ENCODE measurements at places on chromosomes 3 and 15.

DNA sequence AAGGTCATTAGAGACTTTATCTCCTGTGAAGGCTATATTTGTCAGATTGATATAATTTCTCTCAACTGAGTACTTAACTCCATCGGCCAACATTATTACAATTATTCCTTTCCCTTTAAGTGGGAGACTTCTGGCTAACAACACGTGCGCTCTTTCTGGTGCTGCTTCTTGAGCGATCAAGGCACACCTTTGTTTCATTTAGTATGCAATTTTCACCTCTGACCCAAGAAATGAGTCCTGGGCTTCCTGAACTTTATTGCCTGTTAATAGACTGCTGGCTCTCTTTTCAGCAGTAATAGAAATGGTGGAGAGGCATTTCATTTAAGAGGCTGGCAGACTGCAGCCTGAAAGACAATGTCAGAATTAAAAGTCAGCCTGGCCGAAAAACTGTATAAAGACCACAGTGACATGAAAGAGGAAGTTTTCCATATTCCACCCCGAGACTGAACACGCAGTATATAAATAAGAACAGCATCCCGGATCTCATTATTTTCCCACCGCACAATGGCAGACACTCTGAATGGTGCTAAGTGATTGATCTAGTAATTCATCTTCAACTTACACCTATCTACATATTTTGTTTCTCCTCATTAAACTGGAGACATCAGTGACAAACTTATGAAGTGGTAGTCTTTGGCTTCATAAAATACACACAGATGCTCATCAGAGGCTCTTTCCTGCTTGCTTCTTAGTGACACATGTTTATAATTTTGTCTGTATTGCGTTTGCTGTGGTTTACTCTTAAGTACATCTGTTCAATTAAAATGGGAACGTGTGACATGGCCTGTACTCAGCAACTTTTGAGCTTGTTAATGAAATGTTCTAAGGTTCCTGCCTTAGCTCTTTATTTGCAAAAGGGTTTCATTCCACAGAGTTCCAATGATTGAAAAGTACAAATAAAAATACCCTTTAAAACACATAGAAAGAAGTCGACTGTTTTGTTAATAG lies 299.9 kb downstream of the MECOM start:
- no peak for DNase-seq

DNA sequence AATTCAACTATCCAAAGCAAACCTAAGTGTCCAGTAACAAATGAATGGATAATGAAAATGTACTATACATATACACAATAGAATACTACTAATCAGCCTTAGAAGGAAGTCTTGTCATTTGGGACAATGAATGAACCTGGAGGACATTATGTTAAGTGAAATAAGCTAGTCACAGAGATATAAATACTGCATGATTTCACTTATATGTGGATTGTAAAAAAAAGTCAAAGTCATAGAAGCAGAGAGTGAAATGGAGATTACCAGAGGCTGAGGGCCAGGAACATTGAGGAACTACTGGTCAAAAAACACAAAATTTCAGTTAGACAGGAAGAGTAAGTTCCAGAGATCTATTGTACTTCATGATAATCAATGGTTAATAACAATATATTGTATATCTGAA lies 33.6 kb downstream of the MYO5A start:
- DNase-seq: no peak

GRCh38 chr3:46286947-46287565 lies 44.8 kb downstream of the CCR3 start:
- DNase-seq: no peak

- DNase-seq: no peak
Observed at GRCh38 chr3:32143849-32144757, 37.7 kb downstream of the GPD1L start.

DNA sequence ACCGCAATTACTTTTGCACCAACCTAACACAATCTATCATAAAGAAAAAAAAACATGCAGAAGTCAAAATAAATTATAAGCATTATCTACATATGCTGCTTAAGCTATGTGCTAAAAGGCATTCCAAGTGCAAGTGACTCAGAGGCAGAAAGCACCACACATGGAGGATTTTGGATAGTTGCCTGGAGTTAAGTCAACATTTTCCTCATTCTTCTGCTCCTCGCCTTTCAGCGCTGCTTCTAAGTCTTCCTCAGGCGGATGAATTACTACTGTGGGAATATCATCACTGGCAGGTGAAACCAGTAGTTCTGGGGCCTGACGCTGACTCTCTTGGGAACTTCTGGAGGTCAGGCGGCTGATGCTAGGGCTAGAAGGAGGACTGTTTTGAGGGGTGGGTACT lies 53.1 kb downstream of the SLC4A7 start:
- peak; percentile 2 for DNase-seq

DNA sequence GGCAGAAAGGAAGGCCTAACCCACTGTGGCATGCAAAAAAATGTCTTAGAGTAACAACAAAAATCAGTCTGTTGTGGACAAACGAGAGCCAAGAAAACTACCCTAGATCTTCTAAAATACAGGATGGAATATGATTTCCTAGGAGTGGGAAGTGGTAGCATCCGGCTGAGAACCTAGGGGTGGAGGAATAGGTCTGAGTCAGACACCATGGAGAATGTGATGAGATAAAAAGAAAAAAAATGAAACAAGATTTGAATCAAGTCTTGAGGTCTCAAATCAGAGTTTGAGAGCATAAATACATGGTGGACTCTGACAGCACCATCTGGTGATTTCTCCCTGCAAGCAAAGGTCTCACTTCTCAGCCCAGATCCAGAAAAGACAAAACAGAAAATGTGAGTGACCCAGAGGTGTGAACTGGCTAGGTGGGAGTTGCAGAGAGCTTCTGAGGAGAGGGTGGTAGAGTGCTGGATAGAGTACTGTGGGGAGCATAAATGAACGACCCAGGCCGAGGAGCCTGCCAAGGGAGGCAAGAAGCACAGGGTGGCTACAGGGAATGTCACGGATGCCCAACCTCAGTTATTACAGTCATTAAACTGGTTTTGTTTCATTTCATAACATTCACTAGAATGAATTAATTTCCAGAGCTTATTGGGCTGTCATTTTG lies 27.6 kb upstream of the VEPH1 start:
- no peak for DNase-seq

DNA sequence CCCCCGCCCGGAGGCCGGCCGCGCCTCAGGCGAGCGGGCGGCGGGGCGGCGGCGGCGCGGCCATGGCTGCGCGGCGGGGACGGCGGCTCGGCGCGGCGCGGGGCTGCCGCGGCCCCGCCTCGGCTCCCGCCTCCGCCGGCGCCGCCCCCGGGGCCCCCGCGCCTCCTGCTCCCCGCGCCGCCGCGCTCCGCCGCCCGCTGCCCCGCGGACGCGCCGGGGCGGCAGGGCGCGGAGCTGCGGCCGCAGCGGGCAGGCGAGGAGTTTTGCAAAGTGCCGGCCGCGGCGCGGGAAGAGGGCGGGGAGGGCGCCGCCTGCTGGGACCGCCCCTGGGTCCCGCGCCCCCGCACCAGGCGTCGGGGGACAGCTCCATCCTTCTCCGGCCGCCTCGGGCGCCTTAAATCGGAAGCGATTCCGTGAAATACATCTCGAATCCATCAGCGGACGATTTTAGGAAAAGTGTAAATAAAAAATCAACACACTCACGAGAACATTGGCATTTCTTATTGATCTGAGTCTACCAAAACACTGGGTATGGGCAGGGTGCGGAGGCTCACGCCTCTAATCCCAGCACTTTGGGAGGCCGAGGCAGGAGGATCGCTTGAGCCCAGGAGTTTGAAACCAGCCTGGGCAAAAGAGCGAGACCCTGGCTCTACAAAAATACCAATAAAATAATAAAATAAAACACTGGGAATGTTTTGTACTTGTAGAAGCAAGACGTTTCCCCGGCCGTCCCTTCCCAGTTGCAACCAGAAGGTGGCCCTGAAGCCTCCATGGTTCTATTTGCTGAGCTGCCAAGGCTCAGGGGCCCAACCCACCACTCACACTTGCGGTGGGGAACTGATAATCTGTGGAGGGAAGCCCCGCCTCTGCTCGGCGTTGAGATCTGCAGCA lies 136.9 kb downstream of the NUP210 start:
- DNase-seq: no peak

DNA sequence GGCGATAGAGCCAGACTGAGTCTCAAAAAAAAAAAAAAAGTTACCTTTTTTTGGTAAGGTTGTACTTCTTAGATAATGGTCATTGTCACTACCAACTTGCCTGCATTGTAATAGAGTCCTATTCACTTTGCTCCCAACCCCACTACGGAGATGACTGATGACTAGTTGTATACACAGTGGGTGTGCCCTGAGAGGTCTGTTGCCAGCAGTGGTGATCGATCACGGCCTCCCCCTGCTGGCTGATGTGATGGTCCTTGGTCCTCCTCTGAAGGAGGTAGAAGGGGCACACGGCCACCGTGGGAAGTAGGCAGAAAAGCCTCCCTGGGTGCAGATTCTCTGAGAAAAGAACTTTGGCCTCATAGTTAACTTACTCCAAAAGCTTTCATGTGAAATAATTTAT lies 10.7 kb downstream of the GCNT3 start:
- no peak for DNase-seq

- DNase-seq: no peak
Observed at GRCh38 chr3:31620656-31621055, 87.9 kb downstream of the STT3B start.

- DNase-seq: no peak
Observed at GRCh38 chr3:40876009-40876408, 323.3 kb upstream of the CTNNB1 start.

DNA sequence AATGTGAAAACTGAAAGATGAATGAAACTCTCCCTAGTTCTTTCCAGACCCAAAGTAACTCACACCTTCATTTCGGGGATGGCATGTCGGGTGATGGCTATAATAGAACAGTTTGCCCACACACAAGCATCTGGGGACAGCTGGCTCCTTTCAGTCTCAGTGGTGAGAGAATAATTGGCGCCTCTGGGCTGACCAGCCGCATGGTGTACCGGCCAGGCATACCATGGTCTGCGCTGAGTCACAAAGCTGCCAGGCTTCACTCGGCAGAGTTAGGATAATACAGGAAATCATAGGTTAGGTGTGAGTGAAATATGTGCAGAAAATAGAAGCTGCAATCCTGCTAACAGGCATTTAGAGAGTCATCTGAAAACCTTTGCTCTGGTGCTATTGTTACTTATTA lies 80.4 kb upstream of the IGF1R start:
- DNase-seq: no peak

GRCh38 chr15:82793737-82794136 lies 12.1 kb downstream of the FSD2 start:
- DNase-seq: no peak

- no peak for DNase-seq
Observed at GRCh38 chr3:186268616-186269448, 93.2 kb downstream of the DGKG start.

DNA sequence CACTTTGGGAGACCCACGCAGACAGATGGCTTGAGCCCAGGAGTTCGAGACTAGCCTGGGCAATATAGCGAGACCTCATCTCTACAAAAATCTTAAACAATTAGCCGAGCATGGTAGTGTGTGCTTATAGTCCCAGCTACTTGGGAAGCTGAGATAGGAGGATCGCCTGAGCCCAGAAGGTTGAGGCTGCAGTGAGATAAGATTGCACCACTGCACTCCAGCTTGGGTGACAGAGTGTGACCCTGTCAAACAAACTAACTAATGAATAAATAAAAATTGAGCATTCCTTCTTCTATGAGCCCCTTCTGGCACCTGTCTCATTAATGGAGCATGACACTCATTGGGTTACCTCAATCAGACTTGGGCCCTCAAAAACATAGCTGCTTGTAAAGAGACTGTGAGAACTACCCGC lies 7.5 kb downstream of the ZDHHC3 start:
- no peak for DNase-seq

DNA sequence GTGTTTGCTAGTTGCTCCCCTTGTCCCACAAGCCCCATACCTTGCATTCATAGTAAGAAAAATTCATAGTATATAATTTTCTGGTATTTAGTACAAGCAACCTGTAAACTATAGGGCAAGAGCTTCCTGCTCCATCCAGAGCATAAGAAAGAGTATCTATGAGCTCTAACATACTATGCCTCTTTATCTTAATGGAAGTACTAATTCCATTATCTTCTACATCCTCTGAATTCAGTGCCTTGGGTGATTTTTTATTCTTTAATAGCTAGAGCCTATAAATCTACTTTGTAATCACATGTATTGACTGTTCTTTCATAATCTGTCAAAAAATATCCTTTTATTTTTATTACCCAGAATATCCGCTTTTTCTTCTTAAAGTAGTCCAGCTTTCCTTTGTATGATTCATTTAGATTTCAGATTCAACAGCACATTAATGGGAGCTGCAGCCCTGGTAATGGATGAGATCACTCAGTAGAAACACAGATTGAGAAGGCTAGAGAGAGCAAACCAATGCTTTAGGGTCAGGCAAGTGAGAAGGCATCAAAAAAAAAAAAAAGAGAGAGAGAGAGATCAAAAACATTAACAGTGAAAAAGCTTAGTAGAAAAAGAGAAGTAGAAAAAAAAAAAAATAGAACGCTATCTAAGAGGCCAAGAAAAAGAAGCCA lies 511.5 kb upstream of the NAALADL2 start:
- DNase-seq: no peak

DNA sequence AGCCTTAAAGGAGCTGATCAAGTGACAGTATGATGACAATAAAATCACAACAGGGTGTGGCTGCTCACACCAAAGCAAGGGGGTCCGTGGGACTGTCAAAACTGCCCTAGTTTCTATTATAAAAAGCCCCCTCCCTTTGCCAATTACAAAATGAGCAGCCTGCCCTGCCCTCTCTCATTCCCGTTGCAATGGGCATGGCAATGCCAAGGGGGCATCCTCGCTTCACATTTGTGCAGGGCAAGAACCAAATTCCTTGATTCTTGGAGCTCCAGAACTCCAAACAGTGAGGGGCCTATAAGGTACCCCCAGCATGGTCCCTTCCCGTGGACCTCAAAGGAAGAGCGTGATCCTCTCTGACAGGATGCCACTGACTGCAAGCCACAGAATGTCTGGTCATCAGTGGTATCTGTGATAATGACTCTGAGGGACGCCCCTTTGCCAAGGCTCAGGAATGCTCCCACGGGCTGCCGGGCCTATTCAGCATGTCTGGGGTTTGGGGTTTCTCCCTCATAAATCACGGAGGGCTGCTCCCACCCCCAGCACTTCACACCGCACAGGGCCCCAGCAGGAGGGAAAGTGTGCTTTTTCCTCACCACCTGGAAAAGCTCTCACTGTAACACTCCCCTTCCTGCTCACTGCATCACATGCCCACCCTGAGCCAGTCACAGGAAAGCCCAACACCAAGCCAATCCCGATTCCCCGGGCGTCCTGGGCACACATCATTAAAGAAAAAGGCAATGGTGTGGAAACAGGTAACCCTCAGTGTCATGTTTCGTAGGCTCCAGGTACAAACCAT lies 105.1 kb upstream of the TRPM1 start:
- no peak for DNase-seq

DNA sequence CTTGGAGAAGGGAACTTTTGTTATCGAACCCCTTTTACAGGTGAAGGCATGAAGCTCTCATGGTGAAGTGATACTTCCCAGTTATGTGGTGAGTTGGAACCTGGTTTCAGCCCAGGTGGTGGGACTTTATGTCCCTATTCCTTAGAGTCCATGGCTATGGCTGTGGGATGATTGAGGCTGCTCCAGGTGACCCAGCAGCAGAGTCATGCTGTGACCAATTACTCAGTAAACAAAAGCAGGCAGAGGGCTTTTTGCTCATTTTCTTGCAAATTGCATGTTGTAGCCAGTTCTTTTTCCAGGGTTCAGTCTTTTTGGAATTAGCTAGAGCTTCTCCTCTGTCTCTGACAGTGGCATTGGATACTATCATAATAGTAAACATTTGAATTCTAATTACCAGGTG lies 70.7 kb downstream of the CACNA2D3 start:
- DNase-seq: no peak
